ENCODE measurements at places on chromosomes 4 and X.

GRCh38 chrX:154368630-154369448 lies 5.6 kb downstream of the FLNA start:
- peak; percentile 83 for DNase-seq

DNA sequence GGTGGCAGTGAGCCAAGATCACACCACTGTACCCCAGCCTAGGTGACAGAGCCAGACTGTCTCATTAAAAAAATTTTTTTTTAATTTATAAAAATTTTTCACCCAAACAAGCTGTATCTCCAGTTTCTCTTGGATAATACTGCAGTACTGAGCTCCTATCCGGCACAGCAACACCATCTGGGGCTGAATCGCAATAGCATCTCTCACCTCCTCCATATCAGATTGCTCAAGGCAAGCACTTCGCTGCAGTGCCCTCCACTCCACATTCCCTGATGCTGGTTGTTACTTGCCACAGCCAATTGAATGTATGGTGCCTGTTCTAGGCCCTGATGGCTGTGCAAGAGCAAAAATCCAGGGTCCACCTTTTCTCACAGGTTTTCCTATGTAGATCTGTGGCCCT lies 69.3 kb upstream of the FAM241A start:
- no peak for DNase-seq

GRCh38 chrX:9467146-9467545 lies 2.3 kb downstream of the TBL1X start:
- no peak for DNase-seq

DNA sequence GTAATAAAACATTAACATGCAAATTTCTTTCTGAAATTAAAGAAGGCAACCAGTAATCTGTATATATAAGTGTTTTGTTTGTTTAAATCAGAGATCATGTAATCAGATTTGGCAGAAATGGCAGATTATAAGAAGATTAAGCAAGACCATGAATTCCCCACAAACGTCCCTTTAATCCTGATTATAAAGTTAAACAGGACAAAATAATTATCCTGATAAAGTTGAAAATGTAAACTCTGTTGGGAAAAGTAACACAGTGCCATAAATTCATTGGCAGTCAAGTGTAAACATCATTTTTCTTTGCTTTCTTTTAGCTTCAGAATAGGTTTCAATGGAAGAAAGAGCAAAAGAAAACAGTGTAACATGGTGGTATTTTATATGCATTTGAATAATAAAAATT lies 256.3 kb downstream of the KCNIP4 start:
- no peak for DNase-seq

GRCh38 chrX:110341189-110342035 lies 17.2 kb upstream of the RTL9 start:
- DNase-seq = no peak

- DNase-seq = no peak
Measured at GRCh38 chrX:49106930-49107329, 16.6 kb downstream of the GPKOW start.

DNA sequence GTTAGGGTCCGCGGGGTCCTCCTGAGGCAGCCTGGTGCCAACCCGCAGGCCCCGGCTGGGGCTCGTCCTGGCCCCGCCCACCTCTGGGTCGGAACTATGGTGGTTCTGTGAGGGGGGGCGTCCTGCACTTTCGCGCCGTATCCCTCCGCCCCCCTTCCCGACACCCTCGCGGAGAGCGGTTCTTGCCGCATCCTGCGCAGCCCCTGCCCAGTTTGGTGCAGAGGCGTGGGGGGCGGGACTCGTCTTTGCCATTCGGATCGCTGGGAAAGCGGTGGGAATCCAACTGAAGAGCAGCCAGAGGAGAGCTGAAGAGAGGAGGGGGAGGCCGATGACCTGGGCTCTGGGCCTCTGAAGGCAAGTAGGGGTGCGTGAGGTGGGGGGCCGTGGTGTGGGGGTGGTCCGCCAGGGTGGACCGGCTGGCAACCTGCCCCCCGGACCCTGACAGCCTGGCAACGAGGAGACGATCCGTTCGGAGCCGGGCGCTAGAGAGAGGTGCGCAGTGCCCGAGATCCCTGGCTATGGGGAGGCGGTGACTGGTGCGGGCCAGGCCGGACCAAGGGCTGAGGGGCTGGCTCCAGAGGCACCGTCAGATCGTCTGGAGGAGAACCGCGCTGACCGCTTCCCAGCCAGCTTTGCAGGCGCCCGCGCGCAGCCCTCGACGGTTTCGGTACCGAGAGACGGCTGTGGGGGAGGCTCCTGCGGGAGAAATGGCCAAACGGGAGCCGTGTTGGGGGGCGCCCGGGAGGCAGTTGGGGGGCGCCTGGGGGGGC lies at the start of gene GPRASP1:
TSS of gene GPRASP1 (plus strand) at position 242 of the 770 bp plus-strand sequence. CDS start 2,431 bp downstream, outside the sequence.
- peak; percentile 33 for DNase-seq

- DNase-seq = no peak
Measured at GRCh38 chr4:115154826-115155225, 41.4 kb upstream of the NDST4 start.

GRCh38 chrX:22060415-22061280 lies 28.5 kb downstream of the PHEX start:
- DNase-seq = no peak

GRCh38 chr4:72895408-72895807 lies 174.1 kb downstream of the COX18 start:
- no peak for DNase-seq

DNA sequence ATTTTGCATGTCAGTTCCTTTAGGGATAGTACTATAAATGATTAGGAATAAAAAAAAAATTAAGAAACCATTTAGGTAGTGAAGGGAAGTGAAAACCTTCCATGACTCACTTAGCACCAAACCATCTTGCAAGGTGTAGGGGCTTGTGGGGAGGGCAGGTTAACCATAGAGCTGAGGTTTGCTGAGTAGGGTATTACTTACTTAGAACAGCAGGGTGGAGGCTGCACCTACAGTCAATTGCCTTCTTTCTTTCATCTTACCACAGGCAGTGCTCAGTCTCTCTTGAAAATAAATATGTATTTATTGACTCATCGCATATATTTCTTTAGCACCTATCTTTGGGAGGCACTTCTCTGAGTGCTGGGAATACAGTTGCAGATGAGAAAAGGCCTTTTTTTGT lies 104.9 kb upstream of the GIMD1 start:
- DNase-seq = no peak

DNA sequence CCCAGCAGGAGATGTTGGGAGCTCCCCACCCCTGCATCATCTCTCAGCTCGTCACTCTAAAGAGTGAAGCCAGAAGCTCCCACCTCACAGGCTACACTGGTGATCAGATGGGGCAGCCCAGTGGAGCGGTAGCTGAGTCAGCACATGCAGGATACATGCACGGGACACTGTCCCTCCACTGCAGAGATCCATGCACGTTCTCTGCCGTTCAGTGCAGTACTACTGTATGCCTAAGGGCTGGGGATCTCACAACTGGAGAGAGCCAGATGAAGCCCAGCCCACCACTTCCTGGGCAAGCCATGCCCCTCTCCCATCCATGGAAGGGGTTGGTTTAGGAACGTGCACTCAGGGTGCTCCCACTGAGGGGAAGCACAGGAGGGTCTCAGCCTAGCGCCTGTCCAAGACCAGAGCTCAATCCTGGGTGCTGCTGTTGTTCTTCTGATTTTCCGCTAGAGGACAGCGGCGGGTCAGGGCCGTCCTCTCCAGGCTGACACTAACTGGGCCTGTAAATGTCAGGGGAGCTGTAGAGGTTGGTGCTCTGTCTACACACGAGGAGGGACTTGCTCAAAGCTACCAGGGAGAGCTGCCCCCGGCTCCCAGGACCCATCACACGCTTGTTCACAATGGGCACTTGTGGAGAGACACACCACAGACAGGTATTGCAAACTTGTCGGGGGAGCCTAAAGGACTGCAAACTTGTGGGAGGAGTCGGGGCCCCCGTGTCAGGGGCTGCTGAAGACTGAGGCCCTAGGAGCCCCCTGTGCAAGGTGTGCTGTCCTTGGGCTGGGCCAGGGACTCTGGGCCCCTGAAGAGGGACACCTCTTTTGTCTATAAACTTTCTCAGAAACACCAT lies 18.2 kb upstream of the ABLIM2 start:
- no peak for DNase-seq

DNA sequence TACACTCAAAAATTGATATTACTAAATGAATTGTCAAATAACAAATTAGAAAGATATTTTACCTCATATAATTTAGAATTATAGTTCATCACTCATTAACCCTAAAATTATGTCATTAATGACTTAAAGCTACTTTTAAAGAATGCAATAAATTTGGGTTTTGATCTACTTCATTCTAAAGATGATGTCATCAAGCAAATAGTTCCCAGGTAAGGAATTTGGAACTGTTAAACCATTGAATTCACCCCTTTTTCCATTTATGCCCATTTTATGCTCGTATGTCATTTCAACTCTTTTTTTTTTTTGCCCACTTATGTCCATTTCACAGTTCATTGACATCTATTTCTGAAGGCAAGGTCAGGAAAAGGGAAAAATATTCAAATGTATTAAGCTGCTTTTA lies 135.5 kb downstream of the TLL1 start:
- DNase-seq = no peak

- peak; percentile 20 for DNase-seq
Measured at GRCh38 chrX:357693-358471, 28.8 kb downstream of the PPP2R3B start.

GRCh38 chr4:3373468-3373867 lies 68.3 kb upstream of the HGFAC start:
- no peak for DNase-seq

- no peak for DNase-seq
Measured at GRCh38 chr4:165844161-165844560, 28.9 kb upstream of the TLL1 start.

GRCh38 chr4:83618431-83618830 lies 82.5 kb downstream of the GPAT3 start:
- no peak for DNase-seq

GRCh38 chr4:47218631-47219030 lies 187.3 kb downstream of the GABRB1 start:
- DNase-seq = no peak

GRCh38 chrX:11704725-11705495 lies 39.2 kb upstream of the ARHGAP6 start:
- DNase-seq = no peak

- no peak for DNase-seq
Measured at GRCh38 chr4:610411-611261, 14.7 kb upstream of the PDE6B start.

DNA sequence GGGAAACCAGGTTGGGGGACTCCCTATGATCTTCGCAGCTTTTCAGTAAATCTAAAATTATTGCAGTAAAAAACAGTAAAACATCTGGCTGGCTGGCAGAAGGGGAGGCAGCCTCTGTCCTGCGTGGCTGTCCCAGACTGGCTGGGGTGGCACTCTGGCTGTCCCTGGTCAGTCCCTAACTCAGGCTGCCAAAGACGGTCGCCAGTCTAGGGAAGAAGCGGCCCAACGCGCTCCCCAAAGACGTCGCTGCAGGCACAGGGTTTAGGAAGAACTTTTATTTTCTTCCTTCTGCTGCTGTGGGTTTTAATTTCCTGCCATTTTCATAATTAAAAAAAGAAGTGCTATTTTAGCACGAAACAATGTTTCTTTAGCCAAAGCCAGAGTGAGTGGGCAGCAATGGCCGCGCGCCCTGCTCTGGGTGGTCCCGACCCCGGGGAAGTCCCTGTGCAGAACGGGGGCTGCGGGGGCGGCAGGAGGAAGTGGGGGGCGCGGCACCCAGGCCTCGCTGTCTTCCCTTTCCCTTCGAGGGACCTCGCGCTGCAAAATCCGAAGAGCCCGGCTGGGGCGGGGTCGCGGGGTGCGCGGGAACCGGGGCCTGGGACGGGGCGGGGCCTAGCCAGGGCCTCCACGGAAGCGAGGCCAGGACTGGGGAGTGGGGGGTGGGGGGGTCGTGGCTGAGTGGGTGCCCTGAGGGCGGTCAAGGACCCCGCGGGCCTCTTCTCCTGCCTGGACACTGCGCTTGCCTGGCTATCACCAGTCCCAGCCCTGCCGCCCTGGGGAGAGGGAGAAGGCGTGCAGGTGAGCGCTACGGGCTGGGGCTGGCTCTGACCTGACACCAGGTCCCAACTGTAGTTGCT lies 6.3 kb upstream of the LETM1 start:
- no peak for DNase-seq

DNA sequence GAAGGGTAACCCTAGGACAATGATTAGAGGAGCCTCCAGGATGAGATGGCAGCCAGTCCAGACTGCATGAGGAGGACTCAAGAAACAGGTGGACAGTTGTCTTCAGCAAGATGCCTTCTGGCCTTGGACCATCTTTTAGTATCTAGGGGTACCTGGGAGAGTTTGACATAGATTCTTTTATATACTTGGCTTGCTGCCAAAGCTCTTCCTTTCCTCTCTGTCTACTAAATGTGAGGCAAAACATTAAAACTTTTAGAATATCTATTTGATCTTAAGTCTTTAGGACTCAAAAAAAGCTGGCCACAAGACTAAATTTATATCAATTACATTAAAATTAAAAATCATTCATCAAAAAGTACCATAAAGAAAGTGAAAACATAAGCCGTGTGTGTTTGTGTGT lies 18.6 kb upstream of the NKX3-2 start:
- no peak for DNase-seq

GRCh38 chr4:8726344-8726851 lies 133.8 kb downstream of the CPZ start:
- no peak for DNase-seq

Data from stimulated activated CD4-positive, alpha-beta T cell treated with anti-CD3 and anti-CD28 coated beads, Interleukin-15, amount 100 ng/mL, for 1 hour (primary cell).